Fibroblast of the aortic adventitia (primary cell): ENCODE measurements at places on chromosomes 7 and 10. TPM values are rescaled to one million over a fixed set of nuclear protein-coding genes. Genes with fewer than 3 reads are reported as not detected.

The INHBA gene
- total RNA-seq: 14.7 and 20.0 TPM in 2 replicates

The DYDC1 gene
- total RNA-seq: not detected in 2 replicates

The SPDYE2 gene
- total RNA-seq: 0.16 TPM in 1 of 2 replicates, not detected in the other

The INMT gene
- total RNA-seq: 2.5 and 219 TPM in 2 replicates

The CLRN3 gene
- not detected in 2 replicates for total RNA-seq

The NPM3 gene
- 54.4 and 70.9 TPM in 2 replicates for total RNA-seq

The HOXA7 gene
- total RNA-seq: not detected in 2 replicates

The LEP gene
- under 0.01 TPM in 1 of 2 replicates, not detected in the other for total RNA-seq

The MKI67 gene
- 1.6 and 38.7 TPM in 2 replicates for total RNA-seq

The LIPM gene
- 0.82 TPM in 1 of 2 replicates, not detected in the other for total RNA-seq

The CYP3A4 gene
- total RNA-seq: not detected in 2 replicates

The GIMAP4 gene
- total RNA-seq: 0.18 and 1.3 TPM in 2 replicates

The PPP1R3C gene
- 41.1 and 92.6 TPM in 2 replicates for total RNA-seq

The KCNH2 gene
- total RNA-seq: not detected in 2 replicates

The PRTFDC1 gene
- total RNA-seq: 34.4 and 39.6 TPM in 2 replicates

The IQUB gene
- 0.81 and 2.7 TPM in 2 replicates for total RNA-seq

The DPYSL4 gene
- 0.18 and 4.2 TPM in 2 replicates for total RNA-seq

The TUBB8 gene
- not detected in 2 replicates for total RNA-seq

The GIMAP5 gene
- not detected in 2 replicates for total RNA-seq
